Stimulated activated effector memory CD8-positive, alpha-beta T cell treated with anti-CD3 and anti-CD28 coated beads, Interleukin-12 subunit alpha, Interleukin-12 subunit beta, amount 100 ng/mL, for 72 hours (primary cell): ENCODE measurements at places on chromosomes 1 and 21.
A peak's percentile ranks its signal among the peaks of the same experiment; 100 is the strongest.

GRCh38 chr1:37714689-37715088 lies 22.4 kb downstream of the CDCA8 start:
- no peak for DNase-seq

GRCh38 chr1:7777591-7777990 lies 6.5 kb downstream of the VAMP3 start:
- no peak for DNase-seq

DNA sequence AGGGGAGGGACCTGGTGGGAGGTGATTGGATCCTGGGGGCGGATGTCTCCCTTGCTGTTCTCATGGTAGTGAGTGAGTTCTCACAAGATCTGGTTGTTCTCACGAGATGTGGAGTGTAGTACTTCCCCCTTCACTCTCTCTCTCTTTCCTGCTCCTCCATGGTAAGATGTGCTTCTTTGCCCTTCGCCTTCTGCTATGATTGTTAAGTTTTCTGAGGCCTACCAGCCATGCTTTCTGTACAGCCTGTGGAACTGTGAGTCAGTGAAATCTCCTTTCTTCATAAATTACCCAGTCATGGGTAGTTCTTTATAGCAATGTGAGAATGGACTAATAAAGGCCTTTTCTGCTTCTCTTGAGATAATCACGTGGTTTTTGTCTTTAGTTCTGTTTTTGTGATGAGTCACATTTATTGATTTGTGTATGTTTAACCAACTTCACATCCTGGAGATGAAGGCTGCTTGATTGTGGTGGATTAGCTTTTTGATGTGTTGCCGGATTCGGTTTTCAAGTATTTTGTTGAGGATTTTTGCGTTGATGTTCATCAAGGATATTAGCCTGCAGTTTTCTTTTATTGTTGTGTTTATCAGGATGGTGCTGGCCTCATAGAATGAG lies 45.5 kb downstream of the RABGAP1L start:
- DNase-seq: no peak

GRCh38 chr1:23208527-23208926 lies 8.8 kb downstream of the HTR1D start:
- DNase-seq: no peak

DNA sequence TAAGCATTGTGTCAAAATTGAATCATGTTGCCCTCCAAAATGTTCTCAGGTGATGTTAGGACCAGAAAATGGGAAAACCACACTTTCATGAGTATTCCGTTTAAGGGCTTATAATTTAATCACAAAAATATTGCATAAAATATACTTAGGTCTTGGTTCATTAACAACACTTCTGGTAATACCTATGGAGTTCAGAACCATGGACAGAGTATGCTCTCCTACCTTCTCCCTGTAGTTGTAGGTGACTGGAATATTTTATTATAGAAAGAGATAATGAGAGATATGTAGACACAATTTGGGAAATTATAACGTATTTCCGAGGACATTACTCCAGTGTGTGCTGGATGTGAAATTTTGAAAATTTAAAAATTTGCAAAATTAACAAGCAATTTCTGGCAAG lies 232.5 kb downstream of the NCAM2 start:
- DNase-seq: no peak

- DNase-seq: peak; percentile 48
These were observed 5.2 kb upstream of the FCER1G start for GRCh38 chr1:161209790-161210409.

DNA sequence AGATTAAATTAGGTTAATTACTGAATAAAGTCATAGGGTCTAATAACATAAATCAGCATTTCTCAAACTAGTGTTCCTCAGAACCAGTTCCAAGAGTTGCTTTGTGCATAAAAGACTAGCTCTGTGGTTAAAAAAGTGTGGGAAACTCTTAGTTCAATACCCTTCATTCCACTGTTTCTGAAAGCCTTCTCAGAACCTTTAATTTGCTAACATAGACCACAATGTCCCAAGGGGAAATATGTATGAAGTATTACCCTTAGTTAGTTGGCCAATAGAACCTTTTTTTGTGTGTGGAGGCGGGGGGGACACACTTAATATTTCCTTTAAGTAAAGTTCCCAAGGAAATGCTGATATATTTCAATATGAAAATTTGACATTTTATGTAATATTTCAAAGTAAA lies 20.4 kb downstream of the ODF2L start:
- DNase-seq: no peak

- DNase-seq: no peak
These were observed 77.4 kb downstream of the NDUFS5 start for GRCh38 chr1:39103328-39104157.

DNA sequence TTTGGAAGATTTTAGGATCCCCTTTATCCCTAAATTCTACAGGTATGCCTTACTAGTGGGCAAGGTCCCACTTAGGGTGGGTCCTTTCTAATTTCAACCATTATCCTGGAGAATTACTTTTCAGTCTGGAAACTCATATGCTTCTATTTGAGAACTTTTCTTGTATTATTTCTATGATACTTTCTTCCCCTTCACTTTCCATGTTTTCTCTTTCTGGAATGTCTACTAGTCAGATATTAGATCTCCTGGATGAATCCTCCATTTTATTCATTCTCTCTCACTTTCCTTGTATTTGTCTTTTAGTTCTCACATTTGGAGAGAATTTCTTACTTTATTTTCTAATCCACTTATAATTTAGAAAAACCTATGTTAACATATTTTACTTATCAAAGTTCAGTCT lies 83.9 kb upstream of the SIPA1L2 start:
- DNase-seq: no peak

- DNase-seq: no peak
These were observed 3.0 kb upstream of the ATP1B1 start for GRCh38 chr1:169103480-169103893.

- no peak for DNase-seq
These were observed 8.8 kb downstream of the USP16 start for GRCh38 chr21:29033301-29033700.

GRCh38 chr1:213366141-213366831 lies 315.2 kb downstream of the RPS6KC1 start:
- DNase-seq: no peak

DNA sequence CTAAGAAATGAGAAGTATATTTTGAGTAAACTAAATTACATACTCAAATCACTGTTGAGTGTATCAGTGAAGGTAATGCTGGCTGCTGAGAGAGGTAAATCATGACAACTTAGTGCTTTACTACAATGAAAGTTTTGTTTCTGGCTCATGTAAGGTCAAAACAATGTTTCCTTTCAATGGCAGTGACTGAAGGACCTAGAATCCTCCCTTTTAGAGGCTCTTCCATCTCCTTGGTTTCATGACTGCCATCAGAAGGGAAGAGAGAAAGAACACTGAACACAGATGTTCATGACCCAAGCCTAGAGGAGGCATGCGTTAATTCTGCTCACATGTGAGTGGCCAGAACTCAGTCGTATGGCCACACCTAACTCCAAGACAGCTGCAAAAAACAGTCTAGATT lies 130.6 kb downstream of the AKT3 start:
- DNase-seq: no peak

- DNase-seq: peak; percentile 42
These were observed 10.7 kb downstream of the CLCNKA start for GRCh38 chr1:16032388-16033102.

GRCh38 chr1:55059302-55060132 lies 20.2 kb downstream of the PCSK9 start:
- no peak for DNase-seq

- no peak for DNase-seq
These were observed at the start of gene DSCAM for GRCh38 chr21:40846587-40847411. Gene DSCAM, minus strand, starts transcription at chr21:40847158. Its CDS starts 497 bp downstream, at chr21:40846661.

- DNase-seq: no peak
These were observed 12.2 kb downstream of the AKIRIN1 start for GRCh38 chr1:39003281-39003680.

- DNase-seq: peak; percentile 88
These were observed 47.4 kb upstream of the LBR start for GRCh38 chr1:225474986-225475820.

DNA sequence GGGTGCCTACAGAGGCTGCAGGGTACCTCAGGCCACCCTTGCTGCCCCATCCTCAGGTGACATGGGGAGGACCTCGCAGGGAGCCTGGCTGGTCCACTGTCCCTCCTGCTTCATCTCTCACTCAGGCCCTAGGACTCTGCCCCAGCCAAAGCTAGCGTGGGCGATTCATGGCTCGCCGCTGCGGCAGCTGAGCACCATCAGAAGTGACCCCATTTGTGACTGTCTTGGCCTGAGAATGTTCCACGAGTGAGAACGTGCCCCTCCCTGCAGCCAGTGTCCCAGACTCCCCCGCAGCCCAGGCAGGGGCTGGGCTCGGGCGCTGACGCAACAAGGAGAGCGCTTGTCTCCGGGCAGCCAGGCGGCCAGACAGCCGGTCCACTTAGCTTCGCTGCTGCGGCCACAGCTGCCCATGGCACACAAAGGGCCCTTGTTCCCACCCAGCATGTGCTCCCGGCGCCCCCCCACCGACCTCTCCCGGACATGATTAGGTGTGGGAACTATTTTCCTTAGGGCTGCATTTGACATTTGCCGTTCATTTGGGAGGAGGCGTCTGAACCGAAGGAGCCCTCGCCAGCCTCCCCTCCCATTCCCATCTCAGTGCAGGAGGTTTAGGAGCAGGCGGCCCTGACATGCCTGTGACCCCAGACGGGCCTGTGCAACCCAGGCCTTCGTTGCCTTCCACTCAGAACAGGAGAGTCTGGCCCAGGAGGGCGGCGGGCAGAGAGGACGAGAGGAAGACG lies 19.3 kb upstream of the POFUT2 start:
- DNase-seq: no peak

DNA sequence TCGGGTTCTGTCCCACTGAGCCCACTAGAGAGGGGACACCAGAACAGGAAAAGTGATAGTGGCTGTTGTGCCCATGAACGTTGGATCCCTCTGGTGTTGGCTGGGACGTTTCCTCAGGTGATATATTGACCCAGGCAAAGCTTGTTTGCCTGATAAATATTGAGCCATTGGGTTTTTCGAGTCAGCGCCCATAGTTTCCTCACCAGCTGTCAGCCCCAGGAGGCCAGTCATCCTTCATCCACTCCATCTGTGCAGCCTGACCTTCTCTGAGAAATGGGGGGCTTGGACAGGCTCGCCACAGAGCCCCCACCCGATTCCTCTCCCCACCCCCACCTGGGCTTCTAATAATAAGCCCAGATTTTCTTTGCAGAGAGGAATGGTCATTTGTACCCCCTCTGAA lies 13.3 kb downstream of the DISP3 start:
- no peak for DNase-seq

- DNase-seq: no peak
These were observed 39.4 kb upstream of the GADD45A start for GRCh38 chr1:67645495-67646144.

DNA sequence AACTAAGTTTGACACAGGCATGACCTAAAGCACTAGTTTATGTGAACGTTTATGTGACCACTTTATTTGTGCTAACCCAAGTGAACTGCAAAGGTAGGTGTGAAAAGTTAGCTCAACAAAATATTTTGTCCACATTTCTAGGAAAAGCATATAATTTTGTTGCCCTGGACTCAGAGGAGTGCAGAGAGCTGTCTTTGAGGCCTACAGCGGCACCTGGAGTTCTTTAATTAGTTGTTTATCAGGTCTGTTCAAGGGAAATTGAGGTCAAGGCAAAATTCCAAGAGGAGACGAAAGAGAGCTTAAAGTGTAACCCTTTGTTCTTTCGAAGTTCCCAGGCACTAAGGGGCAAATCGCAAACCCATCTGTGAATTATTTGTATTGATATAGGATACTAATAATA lies 1.3 kb downstream of the GIPC2 start:
- no peak for DNase-seq

GRCh38 chr1:230515451-230516145 lies 89.5 kb upstream of the PGBD5 start:
- DNase-seq: no peak

DNA sequence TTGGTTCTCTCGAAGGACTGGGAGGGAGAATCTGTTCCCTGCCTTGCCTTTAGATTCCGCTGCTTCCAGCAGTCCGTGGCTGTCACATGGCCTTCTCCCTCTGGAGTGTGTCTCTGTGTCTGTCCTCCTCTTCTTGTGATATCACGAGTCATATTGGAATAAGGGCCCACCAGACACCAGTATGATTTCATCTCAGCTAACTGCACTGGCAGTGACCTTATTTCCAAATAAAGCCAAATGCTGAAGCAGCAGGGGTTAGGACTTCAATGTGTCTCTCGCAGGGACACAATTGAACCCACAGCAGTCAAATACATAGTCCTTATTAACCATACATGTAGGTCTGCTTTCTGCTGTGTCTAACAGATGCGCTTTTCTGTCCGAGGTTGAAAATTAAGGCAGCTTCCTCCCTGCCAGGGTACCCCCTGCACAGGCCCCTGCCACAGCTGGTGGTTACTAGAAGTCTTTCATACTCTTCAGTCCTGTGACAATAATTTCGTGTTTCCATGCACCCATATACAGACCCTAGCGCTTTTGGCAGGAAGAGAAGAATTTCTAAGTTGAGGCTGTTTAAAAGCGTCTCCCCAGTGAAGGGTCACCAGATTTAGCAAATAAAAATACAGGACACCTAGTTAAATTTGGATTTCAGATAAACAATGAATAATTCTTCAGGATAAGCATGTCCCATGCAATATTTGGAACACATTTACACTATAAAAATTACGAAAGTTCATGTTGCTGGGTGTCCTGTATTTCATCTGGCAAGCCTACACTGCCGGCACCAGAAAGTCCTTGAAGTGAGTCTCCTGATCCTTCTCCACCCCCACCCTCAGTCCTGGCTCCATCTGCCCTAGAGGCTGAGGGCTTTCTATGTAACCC lies 182.1 kb downstream of the ETS2 start:
- no peak for DNase-seq

DNA sequence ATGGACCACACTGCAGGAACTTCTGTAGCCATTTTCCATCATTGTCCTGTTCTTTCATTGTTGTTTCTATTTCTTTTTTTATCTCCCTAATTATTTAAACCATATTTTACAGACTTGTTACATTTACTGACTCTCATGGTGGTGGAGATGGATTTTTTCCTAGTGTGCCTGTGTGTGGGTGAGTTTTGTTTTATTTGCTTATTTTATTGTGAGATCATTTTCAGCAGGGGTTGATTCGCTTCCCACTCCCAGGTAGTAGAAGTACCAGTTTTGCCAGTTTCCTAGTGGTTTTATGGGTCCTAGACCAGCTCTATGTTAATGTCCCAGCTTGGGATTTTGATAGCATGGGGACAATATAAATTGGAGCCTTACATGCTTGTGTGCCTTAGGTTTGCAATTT lies 80.0 kb upstream of the BACH1 start:
- DNase-seq: no peak

GRCh38 chr1:244836584-244836983 lies 1.1 kb downstream of the COX20 start:
- no peak for DNase-seq

DNA sequence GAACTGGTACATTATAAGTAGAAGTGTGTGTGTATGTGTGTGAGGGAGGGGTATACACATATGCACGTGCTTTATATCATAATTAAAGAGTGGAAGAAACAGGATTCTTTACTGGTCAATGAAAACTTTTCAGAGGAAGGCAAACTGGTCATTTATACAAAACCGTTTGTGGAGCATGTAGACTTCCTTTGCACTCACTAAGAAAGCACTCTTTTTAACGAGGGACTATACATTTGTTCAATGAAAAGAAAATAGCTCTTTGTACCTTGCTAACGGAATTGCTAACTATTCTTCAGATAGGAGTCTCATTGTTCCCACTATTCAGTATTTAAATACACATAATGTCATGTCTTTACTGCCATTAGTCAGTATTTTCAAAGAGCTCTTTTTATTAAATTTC lies 219.3 kb downstream of the ST6GALNAC3 start:
- no peak for DNase-seq
